ENCODE measurements at places on chromosomes 3 and 15.

- DNase-seq = no peak
Observed at GRCh38 chr3:151142929-151143328, 57.5 kb downstream of the MED12L start.

- DNase-seq = no peak
Observed at GRCh38 chr3:186582541-186582940, 12.0 kb downstream of the DNAJB11 start.

- DNase-seq = no peak
Observed at GRCh38 chr3:49639551-49639950, 34.6 kb upstream of the APEH start.

GRCh38 chr3:43531835-43532234 is 90.0 kb downstream of the ANO10 start:
- no peak for DNase-seq

GRCh38 chr3:53996141-53996874 is 104.6 kb upstream of the SELENOK start:
- no peak for DNase-seq

DNA sequence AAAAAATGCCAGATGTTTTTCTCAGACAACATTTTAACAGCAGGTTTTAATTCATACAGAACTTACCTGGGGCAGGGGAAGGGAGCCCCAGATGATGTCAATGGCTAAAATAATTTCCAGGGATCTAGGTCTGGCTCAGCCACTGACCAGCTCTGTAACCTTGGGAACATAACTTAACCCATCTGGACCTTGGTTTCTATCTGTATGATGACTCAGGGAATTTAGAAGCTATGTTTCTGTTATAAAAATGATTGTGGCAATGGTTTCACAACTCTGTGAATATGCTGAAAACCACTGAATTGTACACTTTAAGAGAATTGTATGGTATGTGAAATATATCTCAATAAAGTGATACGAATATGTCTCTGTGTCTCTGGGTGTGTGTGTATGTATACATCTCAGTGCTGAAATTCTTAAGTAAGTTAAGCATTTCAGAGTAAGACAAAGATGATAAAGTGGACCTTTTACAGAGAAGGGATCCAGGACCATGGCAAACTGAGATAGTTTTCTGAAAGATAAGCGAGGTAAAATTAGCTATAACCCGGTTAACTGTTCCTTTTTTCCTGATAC is 2.9 kb downstream of the SH3GL3 start:
- DNase-seq = no peak

GRCh38 chr3:192057261-192057660 is 596.3 kb downstream of the PYDC2 start:
- no peak for DNase-seq

DNA sequence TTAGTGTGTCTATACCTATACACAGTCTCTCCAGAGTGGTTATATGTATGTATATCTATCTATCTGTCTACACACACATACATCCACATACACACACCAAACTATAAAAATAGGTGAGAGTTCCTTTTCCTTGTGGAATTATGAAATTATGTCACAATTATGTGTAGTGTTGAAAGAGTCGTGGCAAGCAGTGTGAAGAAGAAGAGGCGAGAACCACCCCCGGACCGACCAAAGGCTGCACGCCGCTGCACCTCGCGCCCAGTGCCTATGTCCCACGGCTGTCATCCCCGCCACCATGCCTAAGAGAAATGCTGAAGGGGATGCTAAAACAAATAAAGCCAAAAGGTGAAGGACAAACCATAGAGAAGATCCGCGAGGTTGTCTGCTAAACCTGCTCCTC is 95.0 kb upstream of the RAP2B start:
- no peak for DNase-seq

- DNase-seq = no peak
Observed at GRCh38 chr15:61175024-61175423, 54.1 kb downstream of the RORA start.

DNA sequence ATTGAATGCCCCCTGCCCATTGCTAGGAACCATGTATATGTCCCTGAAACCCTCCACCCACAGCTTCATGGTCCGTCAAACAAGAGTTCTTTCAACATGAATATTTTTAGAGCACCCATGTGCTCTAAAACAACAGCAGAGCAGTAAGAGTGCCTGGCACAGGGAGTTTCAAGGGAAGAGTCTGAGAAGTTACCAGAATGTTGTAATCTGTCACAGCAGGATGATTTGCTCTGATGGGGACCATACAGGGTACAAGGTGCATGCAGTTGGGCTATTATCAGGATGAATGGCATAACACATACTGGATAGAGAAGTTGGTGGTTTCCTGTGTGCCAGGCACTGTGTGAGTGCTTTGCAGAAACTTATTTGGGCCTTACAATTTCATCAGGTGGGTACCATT is 27.8 kb upstream of the FLNB start:
- no peak for DNase-seq

Data from stimulated activated CD8-positive, alpha-beta memory T cell treated with anti-CD3 and anti-CD28 coated beads, Interleukin-12 subunit alpha, Interleukin-12 subunit beta, amount 100 ng/mL, for 1 hour (primary cell).